ENCODE measurements at places on chromosomes 2 and 18.

GRCh38 chr2:238518172-238518820 lies 91.6 kb downstream of the ASB1 start:
- DNase-seq: no peak

DNA sequence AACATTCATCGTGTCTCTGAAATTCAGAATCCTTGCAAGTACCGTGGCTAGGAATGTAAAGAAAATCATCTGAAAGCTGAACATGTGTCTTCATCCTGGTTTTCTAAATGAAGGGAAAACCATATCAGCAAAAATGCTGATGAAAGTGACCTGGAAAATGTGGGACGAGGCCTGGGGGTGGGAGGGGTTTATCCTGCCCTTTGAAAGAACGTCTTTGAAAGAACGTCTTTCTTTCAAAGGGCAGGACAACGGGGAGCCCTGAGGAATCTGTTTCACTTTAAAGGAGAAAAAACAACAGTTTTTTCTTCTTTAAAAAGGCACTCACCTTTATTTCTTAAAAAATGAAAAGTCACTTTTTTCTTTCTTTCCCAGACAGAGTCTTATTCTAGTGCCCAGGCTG lies 185.2 kb downstream of the ALPK2 start:
- DNase-seq: no peak

DNA sequence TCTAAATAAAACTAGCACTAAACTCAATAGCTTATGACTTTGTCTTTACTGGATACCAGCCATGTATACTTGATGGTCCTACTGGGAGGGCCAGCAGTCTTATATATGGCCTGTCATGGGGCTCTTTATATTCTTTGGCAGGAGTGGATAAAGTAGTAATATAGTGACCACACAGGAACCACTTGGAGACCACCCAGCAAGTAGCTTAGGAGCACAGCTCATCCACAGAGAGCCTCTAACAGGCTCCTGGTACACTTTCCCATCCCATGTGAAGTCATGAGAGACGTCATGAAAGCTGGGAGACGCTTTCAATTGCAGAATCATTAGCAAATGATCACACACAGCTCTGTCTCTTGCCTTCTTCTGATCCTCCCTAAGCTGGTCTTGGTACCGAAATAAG lies 360.9 kb upstream of the ACVR2A start:
- no peak for DNase-seq

DNA sequence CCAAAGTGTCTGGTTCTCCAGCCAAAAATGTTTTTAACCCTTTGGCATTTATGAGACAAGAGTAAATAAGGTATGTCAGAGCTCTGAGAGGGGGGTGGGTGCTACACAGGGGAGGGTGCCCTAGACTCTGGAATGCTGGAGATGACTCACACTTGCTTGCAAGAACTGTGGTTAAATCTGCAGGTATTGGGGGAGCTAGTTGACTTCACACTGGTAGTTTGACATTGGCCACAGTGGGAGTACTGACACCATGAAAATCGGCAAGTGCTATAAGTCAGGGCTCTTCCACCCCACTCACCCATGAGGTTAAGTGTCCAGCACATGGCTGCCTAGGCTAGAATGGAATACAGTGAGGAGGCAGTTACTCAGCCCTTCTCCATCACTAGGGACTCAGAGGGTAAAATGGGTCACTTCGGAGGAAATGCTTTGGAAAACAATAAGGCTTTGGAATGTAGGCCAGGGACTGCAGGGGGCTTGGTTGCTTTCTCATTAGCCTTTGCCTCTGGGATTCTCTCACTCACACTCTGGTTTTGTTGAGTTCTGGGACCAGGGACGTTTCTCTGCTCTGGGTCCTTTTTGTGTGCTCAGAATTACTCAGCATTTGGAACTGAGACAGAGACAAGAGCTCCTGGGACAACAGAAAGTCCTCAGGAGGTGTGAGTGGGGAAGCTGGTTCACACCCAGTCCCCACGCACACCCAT lies 91.6 kb downstream of the ACKR3 start:
- DNase-seq: no peak

DNA sequence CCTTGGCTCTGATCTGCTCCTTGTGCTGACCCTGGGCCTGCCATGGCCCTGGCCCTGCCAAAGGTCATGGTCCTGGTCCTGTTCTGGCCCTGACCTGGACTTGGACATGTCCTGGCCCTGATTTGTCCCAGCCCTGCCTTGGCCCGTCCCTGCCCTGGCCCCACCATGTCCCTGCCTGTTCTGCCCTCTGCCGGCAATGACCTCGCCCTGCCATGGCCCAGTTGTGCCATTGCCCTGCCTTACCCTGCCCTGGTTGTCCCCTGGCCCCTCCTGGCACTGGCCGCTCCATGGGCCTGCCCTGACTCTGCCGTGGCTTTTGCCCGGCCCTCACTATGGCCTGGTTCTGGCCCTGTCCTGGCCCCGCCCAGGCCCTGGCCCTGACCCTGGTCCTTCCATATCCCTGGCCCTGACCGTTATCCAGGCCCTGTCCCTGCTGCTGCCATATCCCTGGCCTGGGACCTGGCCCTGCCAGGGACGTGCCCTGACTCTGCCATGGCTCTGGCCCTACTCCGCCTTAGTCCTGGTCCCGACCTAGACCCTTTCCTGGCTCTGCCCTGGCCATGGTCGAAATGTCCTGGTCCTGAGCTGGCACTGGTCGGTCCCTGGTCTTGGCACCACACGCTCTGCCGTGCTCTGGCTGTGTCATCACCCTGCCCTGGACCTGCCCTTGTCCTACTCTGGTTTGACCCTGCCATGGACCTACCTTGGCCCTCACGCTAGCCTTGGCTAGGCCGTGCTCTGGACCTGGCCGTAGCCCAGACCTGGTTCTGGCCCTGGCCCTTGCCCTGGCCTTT lies 6.8 kb upstream of the ANKRD62 start:
- no peak for DNase-seq

Measured in NCI-H526 (cell line).